ENCODE measurements at places on chromosomes 6 and 20.

DNA sequence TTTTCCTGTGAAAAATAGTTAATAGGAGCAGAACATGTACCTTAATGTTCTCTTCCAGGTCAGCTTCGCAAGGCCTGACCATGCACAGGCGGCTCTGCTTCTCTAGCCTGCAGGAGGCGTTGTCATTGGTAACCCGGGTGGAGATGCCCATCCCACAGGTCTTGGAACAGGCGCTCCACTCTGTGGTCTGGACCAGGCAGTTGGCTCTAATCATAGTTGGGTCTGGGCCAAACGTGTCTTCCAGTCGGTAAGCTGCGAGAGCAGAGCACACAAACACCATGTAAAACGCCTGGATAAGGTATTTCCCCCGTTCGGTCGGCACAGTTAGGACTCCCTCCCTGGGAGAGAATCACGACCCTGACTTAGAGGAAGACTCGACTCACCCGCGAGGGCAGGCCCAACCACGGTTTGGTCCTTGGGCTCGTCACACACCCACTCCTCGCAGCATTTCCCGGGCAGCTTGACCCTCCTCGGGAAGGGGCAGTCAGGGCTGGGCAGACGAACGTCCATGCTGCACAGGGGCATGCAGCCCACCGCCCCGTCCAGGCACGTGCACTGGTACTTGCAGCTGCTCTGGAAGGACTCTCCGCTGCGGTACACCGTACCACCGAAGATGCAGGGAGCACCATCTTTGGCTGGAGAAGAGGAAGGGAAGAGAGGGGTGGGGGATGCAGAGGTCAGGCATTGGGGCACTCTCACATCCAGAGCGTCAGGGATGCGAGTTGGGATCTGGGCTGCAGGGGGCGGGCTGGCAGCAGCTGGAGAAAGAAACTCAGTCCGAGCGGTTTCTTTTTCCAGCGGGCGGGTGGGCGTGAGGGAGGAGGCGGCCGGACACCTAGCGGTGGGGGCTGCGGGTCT lies 1.0 kb downstream of the CCN2 start:
- DNase-seq, result no peak

DNA sequence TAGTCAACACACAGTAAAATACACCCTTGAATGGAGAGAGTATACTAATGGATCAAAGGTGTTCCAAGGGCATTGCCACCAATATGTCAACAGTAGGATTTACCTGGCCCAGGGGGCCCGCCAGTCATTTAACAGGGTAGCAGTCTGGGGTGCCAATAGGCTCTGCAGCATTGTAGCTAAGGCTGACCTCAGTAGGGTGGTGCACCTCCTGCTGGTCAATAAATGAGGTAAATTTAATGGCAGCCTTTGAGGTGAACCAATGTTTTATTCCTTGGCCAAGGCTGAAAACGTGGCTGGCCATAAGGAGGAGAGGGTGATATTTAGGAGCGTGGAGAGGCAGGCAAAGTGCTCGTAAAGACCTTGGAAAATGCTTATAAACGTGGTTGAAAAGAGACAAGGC lies 147.2 kb downstream of the RPS12 start:
- no peak for DNase-seq

GRCh38 chr20:10465135-10465534 lies 30.0 kb downstream of the SLX4IP start:
- no peak for DNase-seq

DNA sequence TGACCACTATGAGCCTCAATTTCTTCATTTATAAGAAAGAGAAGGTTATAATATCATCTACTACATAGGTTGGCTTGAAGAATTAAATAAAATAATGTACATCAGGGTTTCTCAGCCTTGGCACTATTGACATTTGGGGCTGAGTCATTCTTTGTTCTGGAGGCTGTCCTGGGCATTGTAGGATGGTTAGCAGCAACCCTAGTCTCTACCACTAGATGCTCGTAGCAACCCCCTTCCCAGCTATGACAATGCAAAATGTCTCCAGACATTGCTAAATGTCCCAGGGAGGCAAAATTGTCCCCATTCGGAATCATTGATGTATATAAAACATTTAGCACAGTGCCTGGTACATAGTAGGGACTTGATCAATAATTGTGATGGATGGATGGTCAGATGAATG lies 152.1 kb downstream of the KHDC1L start:
- DNase-seq, result no peak

DNA sequence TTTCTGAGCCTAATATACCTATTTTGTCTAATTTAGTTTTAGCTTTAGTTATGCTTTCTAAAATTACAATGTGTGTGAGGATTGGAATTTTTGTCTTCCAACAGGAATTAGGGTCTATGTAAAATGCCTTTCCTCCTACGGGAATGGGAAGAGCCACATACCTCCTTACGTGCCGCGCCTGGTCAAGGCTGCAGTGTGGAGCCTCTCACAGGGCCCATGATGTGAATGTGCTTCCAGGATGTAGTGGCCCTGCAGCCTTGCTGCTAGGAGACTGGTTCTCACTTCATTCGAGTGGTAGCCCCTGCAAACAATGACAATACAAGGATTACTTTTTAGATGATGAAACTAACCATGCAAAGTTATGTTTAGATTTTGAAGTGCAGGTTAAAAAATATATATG lies 110.2 kb downstream of the SOBP start:
- DNase-seq, result no peak

DNA sequence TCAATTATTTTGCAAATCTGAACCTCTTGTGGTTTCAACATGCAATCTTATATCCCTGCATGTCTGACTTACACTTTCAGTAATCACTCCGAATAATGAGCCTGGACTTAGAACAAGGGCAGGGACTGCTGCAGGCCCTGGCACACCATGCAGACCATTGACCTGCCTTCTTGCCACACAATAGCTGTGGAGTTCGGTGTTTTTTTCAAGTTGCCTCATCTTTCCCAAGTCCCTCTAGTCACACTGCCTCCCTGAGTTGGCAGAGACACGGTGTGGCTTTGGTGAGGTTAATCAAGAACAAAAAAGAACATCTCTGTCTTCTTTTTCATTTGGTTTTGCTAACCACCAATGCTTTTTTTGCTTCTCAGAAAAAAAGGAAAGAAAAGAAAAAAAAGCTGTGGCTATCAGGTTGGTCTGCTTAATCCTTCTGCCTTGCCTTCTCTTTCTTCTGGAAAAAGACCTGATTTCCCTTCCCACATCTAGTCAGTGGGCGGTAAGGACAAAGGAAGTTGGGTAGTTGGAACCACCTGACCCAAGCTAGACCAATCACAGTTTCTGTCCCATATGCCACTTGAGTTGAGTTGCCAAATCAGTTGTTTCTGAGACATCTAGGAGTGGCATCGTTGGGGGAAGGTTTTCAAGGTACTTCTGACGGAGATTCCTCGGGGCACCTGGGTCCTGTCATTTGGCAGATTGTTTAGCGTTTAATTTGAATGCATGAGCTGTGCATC lies 55.9 kb upstream of the TASP1 start:
- no peak for DNase-seq

GRCh38 chr20:31515775-31516107 lies 1.5 kb downstream of the HM13 start:
- no peak for DNase-seq

GRCh38 chr6:1392813-1393640 lies 3.7 kb downstream of the FOXF2 start:
- no peak for DNase-seq

- DNase-seq, result no peak
Observed at GRCh38 chr20:21661488-21662055, 43.9 kb upstream of the PAX1 start.

GRCh38 chr6:110214338-110214737 lies 34.1 kb downstream of the CDC40 start:
- no peak for DNase-seq

DNA sequence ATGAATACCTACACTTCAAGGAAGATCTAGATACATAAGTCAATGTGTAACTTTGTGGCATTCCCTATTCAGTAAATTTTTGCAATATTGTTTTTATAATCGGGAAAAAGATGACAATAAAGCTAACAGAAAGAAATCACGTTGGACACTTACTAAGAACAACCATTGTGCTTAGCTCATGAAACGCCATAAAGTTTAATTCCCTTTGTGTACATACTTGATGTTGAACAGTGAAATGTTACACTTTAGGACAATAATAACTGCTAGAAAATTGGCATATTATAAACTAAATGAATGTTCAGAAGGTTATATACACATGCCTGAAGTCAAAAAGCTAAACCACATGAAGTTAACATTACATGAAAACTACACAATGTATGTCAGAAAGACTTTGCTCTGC lies 153.2 kb downstream of the TASP1 start:
- DNase-seq, result no peak

- no peak for DNase-seq
Observed at GRCh38 chr20:51119914-51120313, 97.0 kb upstream of the KCNG1 start.

GRCh38 chr20:31712564-31713311 lies 9.9 kb downstream of the BCL2L1 start:
- DNase-seq, result no peak

DNA sequence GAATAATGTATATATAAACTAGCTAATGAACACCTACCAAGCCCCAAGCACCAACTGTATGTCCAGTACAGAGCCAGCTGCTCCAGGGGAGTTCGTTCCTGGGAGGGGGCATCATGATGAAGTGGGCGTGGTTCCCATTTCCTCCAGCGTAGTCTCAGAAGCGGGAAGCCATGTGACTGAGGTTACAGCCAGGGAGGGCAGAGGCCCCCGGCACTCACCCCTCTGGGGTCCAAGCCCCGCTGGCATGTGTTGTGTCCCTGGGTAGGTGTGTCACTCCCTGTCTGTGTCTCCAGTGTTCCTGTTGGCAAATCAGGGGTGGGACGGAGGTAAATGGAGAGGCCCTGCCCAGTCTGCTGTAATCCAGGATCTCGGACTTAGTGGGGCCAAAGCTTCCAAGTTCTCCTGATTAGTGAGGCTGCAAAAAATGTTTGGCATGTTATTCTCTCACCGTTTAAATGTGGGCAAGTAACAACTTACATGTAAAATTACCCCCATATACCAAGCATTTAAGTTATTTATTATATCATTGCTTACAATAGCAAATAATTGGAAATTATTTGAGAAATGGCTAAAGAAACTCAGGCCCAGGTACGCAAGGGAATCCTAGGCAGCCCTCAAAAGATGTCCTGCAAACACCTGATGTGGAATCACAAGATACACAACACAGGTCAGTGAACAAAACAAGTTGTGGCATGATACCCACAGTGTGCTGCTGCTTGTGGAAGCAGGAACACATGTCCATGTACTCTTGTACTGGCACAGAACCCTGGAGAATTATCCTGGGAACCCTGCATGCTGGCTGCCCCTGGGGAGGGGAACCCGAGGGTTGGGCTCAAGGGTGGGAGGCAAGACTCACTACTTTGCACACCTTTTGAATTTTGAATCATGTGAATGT lies 22.2 kb downstream of the FAM110A start:
- DNase-seq, result no peak

DNA sequence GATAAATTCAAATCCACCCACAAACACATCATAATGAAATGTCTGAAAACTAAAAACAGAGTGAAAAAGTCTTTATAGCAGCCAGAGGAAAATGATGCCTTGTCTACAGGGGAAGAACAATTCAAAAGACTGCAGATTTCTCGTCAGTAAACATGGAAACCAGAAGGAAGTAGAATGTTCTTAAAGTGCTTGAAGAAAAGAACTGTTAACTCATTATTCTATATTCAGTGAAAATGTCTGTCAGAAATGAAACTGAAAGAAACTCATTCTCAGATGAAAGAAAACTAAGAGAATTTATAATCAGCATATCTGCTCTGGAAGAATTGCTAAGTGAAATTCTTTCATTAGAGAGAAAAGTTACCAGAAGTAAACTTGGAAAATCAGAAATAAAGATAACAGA lies 416.1 kb downstream of the TBC1D32 start:
- DNase-seq, result no peak

DNA sequence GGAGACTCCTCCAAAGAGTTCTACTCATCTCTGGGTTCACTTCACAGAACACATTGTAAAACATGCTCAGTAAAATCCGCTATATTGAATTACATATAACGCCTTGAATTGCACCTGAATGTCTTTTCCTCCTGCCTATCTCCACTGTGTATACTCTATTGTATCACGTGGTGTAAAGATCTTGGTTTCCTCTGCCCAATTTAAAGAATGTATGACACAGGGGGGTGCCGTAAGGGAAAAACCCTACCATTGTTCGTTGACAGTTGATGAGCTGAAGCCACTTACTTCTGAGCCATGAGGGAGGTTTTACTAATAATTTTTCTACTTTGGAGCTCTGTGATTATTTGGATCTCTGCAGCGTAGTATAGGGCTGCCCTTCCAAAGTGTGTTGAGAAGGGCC lies 6.0 kb downstream of the ASF1A start:
- DNase-seq, result no peak

DNA sequence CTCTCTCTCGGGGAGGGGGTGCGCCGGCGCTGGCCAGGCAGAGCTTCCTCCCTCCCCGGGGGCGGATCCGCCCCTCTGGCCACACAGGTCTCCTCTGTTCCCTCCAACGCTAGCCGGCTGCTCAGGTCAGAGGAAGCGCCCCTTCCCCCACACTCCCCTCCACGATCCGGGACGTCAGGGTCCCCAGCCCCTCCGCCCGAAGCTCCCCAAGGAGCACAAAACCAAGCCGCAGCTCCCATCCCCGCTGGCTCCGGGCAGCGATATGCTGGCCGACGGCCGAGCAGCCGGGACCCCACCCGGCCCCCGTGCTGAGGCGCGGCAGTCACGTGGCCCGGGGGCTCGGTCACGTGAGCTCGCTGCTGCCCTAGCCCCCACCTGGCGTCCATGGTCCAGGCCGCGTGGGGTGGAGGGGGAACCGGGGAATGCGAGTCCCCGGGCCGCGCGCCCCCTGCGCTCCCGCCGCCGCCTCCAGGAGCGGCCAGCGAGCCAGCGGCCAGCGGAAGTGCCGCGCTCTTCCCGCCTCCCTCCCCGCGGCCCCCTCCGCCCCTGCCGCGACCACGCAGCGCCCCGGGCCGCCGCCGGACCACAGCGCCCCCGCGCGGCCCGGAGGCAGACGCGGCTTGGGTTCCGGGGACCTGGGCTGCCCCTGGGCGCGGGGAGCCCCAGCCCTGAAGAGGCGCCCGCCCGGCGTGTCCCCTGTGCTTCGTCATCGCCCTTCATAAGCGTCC lies at the start of gene SLC35B2:
SLC35B2 (minus strand) TSS at position 504 of the 728 bp plus-strand sequence; CDS start at position 386, 118 bp downstream.
- DNase-seq, result peak; percentile 67

GRCh38 chr20:51712501-51713212 lies 55.5 kb downstream of the ATP9A start:
- no peak for DNase-seq

- no peak for DNase-seq
Observed at GRCh38 chr20:44800391-44801046, 9.8 kb downstream of the RIMS4 start.

DNA sequence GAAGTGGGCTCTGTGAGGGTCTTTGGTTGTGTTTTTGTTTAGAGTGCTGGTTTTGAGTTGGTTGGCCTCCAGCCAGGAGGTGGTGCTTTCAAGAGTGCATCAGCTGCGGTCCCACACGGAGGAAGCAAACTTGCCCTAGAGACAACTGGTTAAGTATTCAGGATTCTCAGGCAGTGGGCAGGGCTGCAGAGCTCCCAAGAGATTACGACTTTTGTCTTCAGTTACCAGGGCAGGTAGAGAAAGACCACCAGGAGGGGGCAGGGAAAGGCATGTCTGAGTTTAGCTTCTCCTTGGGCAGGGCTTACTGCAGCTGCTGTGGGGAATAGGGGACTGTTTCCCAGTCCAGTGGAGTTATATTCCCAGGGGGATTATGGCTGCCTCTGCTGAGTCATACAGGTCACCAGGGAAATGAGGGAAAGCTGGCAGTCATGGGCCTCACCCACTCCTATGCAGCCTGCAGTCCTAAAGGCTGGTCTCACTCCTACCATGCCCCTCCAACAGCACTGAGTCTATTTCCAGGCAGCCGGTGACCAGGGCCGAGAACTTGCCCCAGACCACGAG lies 64.3 kb downstream of the TTI1 start:
- peak; percentile 69 for DNase-seq

- DNase-seq, result no peak
Observed at GRCh38 chr6:56742122-56742791, 99.6 kb upstream of the DST start.

Measured in NCI-H1436 (cell line).